ENCODE measurements at places on chromosomes 16 and 17.

GRCh38 chr16:89134269-89134668 is 37.3 kb upstream of the CDH15 start:
- DNase-seq: no peak

- no peak for DNase-seq
Measured at GRCh38 chr17:73684183-73684582, 39.9 kb upstream of the SDK2 start.

- no peak for DNase-seq
Measured at GRCh38 chr17:38476549-38476948, 48.3 kb downstream of the ARHGAP23 start.

GRCh38 chr16:53789137-53789536 is 85.2 kb downstream of the FTO start:
- DNase-seq: no peak

GRCh38 chr16:53094013-53094630 is 39.3 kb downstream of the CHD9 start:
- no peak for DNase-seq

DNA sequence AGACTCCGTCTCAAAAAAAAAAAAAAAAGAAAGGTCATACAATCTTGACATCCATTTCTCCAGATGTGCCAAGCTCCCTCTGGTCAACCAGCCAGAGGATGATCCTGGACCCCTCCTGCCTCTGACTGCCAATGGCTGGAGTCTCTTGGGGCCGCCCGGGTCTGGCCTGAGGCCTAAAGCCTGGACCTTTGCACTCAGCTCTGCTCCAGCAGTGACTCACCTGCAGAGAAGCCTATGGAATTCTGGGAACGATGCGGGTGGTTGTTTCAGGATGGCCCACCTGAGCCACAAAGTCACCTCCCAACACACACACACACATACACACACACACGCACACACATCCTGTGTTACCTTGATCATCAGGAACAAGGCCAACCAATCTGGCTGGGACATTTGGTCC is 64.0 kb upstream of the DNAH17 start:
- DNase-seq: no peak

DNA sequence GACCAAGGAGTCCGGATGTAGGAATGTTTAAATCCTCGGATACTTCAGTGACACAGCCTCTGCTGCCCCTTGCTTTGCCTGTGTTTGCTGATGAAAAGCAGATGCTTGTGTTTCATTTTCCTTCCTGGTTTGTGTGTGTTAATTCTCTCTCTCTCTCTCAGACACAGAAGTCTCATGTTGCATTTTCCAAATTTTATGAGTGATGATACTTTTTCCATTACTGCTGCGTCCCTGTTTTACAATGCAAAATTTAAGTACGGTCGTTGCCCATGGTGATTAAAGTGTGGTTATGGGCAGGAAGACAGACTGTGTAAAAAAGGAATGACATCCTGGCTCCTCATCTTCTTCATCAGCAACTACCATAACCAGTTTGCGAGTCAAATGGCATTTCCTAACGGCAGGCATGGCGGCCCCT is 5.7 kb downstream of the RMI2 start:
- no peak for DNase-seq

DNA sequence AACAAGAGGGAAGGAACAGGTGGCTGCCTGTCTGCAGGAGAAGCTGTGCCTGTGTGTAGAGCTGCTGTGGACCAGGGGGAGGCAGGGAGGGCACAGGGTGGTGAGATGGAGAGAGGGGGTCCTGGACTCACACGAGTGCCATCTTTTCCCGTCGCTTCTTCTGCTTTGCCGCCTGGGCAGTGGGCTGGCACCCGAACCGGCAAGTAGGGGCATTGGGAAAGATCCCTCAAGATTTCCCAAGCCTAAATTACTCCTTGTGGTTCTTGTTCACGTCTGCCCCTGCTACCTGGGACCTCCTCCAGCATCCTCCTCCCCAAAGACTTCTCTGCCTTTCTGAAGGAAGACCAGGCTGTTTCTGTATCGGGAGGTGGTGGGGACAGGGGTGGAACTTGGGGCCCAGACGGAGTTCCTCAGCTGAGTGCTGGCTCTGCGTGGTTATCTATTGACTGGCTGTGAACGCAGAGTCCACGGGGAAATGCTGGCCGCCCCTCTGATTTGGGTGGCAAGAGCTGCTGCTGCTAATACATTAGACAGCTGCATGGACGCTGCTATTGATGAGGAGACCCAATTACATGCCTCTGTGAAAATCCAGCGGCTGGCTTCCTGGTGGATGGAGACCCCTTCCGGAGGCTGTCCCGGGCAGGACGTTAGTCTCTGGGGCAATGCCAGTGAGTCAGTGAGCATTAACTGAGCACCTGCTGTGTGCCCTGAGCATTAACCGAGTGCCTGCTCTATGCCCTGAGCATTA is 114.5 kb downstream of the OR1D5 start:
- no peak for DNase-seq

- DNase-seq: no peak
Measured at GRCh38 chr16:58542291-58542690, 27.0 kb downstream of the SETD6 start.

DNA sequence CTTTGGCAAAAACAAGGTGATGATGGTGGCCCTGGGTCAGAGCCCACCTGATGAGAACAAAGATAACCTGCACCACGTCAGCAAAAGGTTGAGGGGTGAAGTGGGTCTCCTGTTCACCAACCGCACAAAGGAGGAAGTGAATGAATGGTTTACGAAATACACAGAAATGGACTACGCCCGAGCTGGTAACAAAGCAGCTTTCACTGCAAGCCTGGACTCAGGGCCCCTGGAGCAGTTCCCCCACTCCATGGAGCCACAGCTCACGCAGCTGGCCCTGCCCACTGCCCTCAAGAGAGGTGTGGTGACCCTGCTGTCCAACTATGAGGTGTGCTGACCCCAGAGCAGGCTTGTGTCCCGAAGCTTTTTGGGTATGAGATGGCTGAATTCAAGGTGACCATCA is 29.7 kb upstream of the DLX4 start:
- no peak for DNase-seq

- DNase-seq: no peak
Measured at GRCh38 chr16:80161799-80162739, 378.7 kb upstream of the DYNLRB2 start.

- no peak for DNase-seq
Measured at GRCh38 chr17:8946476-8946875, 19.0 kb downstream of the PIK3R5 start.

DNA sequence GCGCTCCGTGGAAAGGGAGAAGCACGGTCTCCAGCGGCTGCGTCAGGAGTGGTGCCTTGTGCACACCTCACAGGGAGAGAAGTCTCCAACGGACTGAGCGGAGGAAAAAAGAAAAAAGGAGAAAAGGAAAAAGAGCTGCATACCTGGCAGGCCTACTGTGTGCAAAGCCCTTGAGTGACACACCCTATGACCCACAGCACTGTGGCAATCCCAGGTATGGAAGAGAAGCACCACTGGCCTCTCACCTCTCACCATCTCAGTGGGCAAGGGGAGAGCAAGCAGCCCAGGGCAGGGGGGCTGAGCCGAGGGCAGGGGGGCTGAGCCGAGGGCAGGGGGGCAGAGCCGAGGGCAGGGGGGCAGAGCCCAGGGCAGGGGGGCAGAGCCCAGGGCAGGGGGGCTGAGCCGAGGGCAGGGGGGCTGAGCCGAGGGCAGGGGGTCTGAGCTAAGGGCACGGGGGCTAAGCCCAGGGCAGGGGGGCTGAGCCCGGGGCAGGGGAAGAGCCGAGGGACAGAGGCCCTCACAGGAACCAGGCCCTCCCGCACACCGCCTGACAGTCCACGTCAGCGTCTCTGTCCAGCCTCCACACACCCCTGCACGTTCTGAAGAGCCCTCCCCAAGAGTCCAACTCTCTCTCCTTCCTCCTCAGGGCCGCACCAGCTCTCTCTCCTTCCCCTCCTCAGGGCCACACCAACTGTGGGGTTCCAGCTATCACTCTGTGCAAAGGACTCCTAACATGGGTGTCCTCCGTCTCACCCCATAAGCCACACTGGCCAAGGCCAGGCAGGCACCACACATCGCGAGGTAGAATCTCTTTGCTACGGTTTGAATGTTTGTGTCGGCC is 105.8 kb downstream of the ZNF778 start:
- DNase-seq: no peak

DNA sequence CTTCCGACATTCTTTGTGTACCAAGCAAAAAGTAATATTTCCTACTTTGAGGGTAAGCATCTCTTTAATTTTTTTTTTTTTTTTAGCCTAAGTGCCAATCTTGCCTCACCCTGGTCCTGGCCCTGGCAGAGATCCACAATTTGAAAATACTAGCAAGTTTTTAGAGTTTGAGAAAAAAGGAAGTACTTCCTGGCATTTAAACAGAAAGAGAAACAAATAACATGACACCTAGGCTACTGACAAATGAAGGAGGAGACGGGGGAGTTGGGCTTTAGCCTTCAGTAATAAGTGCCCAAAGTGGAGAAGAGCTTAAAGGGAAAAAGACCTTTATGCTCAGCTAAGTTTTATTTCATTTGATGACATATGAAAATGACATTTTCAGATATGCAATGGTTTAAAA is 92.8 kb downstream of the HS3ST3A1 start:
- no peak for DNase-seq

GRCh38 chr16:3282103-3282729 is 1.1 kb upstream of the ZNF263 start:
- peak; percentile 5 for DNase-seq

DNA sequence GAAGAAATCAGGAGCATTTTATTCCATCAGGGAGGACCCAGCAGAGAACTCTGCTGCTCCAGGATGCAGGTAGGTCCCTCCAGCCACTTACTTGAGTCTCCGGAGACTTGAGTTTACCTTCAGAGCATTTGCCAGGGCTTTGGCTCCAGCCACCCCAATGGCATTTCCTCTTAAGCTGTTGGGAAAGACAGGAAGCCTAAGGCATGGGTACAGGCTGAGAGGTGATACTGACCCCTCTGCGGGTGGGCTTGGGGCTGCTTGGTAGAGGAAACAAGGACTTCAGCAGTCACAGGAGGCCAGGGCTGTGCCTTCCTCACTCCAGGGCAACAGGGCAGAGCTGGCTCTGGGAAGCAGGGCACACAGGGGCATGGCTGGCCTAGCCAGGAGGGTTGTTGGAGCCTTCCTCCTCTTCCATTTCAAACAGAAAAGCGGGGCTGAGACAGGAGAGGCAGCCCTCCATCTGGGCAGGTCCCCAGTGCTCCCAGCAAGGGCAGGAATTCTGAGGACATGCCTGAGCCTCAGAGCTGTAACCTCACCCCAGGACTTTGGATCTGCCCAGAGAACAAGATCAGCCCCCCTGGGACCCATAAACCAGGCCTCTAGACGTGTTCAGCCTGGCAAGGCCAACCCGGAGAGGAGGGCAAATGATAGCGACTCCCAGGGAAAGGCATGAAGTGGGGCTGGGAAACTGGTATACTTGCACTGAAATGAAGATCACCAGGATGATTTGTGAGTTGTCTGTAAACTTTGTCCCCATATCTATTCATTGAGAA is 34.4 kb downstream of the NLRC3 start:
- no peak for DNase-seq

DNA sequence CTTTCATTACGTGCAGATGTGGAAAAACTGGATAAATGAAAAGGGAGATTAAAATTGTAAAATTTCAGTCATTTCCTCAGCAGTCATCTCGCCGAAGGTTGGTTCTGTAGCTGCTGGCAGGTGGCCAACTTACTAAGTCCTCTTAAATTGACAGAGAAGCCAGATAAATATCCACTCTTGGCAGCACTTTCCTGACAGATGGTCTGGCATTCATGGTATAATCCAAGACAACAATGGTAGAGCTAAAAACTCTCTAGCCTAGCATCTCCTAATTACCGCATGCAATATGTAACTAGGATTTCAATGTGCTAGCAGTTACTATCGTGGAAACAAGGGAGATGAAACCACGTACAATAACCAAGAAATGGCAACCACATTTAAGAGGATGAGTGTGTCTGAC is 306.3 kb downstream of the CNTNAP4 start:
- DNase-seq: no peak

DNA sequence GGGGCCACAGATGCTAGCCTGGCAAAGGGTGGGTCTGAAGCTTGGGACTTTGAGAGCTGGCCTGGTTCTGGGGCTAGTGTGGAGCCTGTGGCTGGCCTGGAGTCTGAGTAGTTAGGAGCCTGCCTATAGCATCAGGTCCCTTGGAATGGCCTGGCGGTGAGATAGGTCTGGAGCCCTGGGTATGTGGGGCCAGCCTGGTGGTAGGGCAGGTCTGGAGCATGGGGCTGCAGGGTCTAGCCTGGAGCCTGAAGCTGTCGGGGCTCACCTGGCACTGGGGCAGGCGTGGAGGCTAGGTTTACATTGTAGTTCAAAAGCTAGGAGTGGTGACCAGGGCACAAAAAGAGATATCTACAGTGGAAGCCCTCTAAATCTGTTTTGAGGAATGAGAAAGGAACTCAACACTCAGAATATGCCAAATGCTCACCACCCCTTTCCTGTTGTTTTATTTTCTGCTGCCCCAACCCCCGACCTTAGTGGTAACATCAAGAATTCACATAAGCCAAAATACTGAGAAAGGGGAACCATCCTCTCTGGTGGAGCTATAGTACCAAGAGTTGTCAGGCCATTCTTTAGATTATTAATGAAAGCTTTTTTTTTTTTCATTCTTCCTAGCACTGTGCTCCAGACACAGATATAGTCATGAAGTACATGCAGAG is 100.3 kb downstream of the TANC2 start:
- no peak for DNase-seq

DNA sequence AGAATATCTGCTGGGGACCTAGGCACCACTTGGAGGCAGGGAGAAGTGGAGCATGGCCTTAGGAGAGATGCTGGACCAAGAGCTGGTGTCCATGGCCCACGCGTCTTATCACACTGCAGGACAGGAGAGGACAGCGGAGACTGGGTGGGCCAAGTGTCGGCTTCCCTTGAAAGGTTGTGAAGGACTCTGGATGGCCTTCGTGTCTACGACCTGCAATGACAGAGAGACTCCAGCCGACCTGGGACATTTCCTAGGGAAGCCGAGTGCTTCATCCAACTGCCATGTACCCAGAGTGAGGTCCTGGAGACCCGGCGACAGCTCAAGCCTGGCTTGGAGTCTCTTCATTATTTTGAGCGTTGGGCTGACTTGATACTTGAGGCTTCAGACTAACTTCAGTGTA is 20.5 kb downstream of the C1QTNF1 start:
- no peak for DNase-seq

DNA sequence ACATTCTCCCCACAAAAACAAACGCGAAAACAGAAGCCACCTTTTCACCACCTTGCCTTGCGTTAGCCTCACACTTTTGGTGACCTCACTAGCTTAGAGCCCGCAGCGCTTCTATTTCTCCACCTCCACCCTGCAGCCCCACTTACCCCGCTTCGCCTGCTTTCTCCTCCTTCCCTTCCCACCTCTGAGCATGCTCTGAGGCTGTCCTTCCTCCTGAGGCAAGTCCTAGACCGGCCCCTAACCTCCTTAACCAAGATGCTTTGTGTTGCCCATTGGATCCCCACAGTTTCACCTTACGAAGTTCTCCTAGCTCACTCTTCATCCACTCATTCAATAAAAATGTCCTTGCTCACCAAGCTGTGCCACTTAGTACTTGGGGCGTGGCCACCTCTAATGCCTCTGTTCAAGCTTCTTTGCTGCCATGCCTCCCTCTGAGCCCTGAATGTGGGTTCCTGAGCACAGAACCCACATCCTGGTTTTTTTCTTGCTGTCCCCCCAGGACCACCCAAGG is 1.3 kb downstream of the GNGT2 start:
- DNase-seq: no peak

Measured in brain pericyte (primary cell).